NCI-H345 (cell line): ENCODE measurements at places on chromosomes 7 and 10.

DNA sequence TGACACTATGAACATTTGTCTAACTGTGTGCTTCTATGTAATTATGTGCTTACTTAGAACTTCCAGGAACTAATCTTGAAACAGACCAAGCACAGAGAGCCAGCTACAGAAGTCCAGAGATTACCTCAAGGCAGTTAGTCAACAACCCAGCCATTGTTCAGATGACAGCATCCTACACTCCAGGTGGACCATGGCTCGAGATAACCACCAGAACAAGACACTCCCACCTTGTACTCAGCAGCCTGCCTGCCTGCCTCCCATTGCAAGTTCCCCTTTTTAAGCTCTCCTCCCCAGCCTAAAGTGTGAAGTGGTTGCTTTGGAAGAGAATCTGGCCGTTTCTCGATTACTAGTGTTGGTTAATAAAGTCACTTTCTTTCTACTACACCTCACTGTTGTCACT, 1080.6 kb upstream of the LRRN3 start:
- no peak for DNase-seq

DNA sequence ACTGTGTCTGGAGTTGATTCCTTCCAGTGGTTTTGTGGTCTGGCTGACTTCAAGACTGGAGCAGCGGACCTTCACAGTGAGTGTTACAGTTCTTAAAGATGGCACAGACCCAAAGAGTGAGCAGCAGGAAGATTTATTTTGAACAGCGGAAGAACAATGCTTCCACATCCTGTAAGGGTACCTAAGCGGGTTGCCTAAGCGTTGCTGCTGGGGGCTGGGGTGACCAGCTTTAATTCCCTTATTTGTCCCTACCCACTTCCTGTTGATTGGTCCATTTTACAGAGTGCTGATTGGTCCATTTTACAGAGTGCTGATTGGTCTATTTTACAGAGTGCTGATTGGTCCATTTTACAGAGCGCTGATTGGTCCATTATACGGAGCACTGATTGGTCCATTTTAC, 13.2 kb downstream of the AKR1B15 start:
- DNase-seq = no peak

- no peak for DNase-seq
Observed at GRCh38 chr10:6700066-6700465, 120.0 kb upstream of the PRKCQ start.

DNA sequence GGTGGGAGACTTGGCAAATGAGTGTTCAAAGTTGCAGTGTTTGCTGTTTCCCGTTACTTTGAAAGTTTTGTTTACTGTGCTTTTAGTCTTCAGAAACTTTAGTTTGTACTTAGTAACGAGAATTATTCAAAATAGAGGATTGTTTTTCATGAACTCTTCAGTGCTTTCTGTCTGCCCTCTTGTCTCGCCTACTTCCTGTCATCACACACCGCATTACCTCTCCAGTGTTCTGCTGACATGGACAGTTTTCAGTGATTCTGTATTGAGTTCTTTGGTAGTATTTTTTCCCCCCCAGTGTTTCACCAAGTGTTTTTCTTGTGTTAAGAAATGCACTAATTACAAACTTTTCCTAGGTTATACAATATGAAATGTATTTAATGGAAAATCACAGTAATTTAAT, 207.0 kb downstream of the MLLT10 start:
- no peak for DNase-seq

GRCh38 chr10:119444866-119445265, 97.7 kb downstream of the RGS10 start:
- DNase-seq = no peak

DNA sequence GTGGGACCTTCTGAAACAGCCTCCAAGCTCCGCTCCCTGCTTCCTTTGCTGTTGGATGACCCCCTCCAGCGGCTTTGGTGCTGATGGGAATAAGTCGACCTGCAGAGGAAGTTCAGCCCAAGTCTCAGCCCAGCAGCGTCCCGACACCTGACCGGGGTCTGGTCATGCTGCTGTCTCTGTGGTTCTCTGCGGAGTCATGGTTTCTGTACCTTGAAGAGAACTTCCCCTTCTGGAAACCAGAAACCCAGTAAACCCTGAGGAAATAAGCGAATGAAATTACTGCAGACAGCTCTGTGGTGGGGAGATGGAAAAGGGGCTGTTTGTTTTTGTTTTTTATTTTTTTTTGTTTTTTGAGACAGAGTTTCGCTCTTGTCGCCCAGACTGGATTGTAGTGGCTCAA, 18.3 kb upstream of the ZNF12 start:
- no peak for DNase-seq

GRCh38 chr7:140631021-140631420, 9.6 kb downstream of the DENND2A start:
- DNase-seq = no peak

GRCh38 chr7:142384493-142384922, 126.7 kb upstream of the PRSS58 start:
- no peak for DNase-seq

DNA sequence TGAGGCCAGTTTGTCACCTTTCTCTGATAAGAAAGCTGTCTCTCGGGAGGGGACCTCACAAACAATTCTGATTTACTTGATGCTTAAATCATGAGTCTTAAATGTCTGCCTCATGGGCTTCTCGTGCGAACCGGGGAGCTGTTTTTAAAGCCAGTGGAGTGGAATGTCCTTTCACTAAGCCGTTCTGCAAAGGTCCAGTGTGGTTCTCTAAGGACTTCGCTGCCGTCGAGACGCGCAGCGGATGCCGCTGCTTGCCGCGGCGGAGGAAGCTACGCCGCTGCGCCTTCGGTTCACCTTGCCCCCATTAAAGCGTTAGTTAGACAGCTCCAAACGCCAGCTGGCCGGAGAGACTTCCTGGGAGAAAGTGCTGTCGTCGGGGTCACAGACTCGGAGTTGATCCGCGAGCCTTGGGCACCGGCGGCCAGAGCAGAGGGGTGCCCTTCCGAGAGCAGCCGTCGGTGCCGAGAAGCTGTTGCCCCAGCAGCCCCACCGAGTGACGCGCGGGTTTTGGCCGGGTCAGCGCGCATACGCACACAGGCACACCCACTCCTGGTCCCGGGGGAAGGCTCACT, 1.3 kb upstream of the HMX3 start:
- DNase-seq = no peak

DNA sequence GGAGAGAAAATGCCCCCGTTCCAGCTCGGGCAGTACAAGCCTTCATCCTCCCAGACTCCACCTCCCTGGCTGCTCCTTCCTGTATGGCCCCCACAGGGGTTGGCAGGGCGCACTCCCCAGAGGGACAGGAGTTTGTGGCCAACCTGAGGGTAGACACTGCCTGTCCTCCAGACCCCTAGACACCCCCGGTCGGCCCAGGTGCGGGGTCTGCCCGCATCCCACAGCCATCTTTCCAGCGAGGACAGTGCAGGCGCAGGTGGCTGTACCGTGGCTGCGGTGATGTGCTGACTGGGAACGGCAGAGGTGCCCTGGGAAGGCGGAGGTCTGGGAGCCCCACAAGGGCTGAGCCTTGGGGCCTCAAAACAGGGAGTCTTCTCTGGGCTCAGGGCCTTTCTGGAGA, 81.5 kb downstream of the LHPP start:
- no peak for DNase-seq
